ENCODE measurements at places on chromosomes 12 and 14. TPM values are rescaled to one million over a fixed set of nuclear protein-coding genes. Genes with fewer than 3 reads are reported as not detected.

DNA sequence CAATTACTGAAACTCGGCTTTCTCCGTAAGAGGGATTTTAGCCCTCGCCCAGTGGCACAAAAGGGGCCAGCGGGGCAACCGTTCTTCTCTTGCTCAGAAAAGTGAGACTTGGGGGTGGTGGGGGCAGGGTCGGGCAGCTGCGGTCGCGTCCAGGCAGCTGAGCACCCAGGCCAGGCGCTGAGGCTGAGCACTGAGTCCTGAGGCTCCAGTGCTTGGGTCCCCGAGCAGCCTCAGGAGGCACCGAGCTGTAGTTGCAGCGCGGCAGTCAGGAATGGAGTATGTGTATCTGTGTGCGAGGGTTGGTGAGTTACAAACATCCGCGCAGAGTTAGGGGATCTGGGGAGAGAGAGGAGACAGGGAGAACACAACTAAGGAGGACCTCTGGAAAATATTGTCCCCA is 4.1 kb upstream of the HOXC6 start:
- no peak for DNase-seq

GRCh38 chr12:10779103-10779502 is 23.3 kb downstream of the TAS2R7 start:
- no peak for DNase-seq

DNA sequence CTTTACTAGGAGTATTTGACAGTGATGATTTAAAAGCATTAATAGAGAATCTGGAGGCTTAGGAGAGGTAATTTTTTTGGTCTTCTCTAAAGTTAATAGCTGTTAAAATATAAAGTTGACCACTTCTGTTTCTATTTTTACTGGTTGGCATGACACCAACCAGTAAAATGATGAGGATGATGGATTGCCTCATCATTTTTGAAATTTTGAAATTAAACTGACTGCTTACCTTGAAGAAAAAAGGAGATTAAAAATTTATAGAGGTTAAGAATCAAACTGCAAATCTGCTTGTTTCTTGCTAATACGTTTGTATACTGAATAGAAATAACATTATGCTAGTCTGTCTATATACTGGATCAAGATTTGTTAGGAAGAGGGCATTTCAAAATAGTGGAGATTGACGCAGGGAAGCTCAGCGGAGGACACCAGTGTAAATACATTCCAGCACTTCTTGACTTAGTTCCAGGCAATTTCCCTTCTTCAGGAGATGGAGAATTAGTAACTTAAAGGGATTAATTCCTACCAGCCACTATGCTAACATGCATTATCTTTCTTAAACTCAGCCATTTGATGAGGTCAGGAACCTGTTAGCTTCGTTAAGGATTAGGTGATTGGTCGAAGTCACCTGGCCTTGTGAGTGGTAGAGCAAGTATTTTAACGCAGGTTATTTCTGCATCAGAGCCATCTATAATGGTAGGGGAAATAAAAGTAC is 3.6 kb downstream of the EID3 start:
- no peak for DNase-seq

PAX9 gene
- not detected for total RNA-seq
